Keratinocyte (primary cell): ENCODE measurements at places on chromosomes 6 and 20.

GRCh38 chr6:167350731-167351655 is 26.1 kb downstream of the TTLL2 start:
- peak; percentile 4 for DNase-seq

DNA sequence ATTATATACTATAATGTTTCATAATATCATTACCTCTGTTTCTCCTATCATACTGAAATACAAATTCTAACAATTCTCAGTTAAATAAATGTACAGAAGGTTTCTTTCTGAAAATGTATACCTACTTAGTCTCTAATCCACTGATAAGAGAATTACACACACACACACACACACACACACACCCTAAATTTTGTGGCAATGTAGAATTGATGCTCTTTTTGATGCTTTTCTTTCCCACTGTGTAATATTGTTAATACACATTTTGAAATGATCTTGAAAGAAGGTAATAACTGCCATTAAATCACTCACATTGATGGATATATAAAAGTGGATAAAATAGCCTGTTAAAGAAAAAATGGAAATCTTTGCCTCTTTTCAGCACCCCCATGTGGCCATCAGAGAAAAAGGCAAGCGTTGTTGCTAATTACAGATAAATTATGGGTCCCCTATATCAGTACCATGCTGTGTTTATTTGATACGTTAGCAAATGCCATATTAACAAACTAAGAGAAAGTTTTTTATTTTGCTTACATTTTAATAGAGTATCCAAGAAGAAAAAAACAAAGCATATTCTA is 76.6 kb upstream of the VGLL2 start:
- no peak for DNase-seq

GRCh38 chr6:42147138-42147562 is 4.7 kb upstream of the C6orf132 start:
- no peak for DNase-seq

DNA sequence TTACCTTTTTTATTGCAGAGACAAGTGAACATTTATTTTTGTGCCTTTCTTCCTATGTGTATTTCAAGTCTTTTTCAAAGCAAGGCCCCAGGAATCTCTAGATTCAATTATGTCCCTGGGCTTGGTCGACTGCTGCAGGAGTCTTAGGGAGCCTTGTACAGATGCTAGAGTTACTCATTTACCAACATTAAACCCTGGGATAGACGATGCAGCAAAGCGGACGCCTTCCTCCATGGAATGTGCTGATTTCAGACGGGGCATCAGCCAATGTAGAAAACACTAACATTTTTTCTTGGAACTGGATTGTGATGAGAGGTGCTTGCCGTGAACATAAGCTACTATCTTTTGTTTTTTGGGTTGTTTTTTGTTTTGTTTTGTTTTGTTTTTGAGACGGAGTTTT is 55.9 kb downstream of the CD164 start:
- no peak for DNase-seq

DNA sequence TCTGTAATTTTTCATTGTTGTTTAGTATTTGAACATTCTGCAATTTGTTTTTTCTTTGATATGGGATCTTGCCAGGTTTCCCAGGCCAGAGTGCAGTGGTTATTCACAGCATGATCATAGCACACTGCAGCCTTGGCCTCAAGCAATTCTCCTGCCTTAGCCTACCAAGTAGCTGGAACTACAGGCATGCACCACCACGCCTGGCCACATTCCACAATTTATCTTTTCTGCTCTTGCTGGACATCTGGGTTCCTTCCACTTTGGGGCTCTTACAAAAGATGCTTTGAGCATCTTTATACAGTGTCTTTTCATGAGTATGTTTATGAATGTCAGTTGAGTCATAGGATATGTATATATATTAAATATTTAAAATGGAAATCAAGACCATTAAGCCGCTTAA is 42.0 kb downstream of the PGM3 start:
- no peak for DNase-seq

GRCh38 chr6:108260126-108260808 is 573 bp downstream of the SNX3 start:
- no peak for DNase-seq

- DNase-seq: no peak
Measured at GRCh38 chr6:90691823-90692222, 105.0 kb upstream of the MAP3K7 start.

DNA sequence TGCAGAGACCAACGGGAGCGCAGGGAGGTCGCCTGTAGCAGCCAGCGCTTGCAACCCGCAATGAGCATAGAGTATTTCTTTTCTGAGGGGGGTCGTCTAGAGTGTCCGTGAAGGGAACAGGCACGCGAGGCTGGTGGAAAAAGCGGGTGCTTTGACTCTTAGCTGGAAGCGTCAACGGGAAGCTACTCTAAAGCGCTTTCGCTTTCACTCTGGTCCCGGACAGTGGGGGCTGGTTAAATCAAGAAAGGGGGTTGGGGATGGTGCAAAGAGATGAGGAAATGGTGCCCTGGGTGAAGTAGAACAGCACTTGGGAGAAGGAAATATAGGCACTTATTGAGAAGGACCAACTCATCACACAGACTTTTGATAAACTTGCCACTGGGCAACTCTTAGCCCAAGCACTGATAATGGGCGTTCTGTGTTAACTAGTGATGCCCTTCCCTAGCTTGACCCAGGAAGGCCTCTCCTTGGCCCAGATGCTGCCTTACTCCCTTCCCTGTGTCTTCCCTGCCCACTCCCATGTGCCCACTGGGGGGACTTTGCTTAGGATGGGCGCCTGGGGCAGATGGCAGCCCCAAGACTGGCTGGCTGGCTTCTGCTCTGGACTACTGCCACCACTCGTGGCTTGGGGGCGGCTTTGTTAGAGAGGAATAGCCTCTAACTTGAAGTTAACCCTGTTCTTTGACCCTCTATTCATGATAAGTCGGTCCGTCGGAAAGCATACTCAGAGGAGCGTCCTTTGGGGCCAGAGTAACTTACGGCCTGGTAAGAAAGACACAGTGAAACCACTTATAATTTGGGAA is 585 bp downstream of the PSMB9 start:
- no peak for DNase-seq

DNA sequence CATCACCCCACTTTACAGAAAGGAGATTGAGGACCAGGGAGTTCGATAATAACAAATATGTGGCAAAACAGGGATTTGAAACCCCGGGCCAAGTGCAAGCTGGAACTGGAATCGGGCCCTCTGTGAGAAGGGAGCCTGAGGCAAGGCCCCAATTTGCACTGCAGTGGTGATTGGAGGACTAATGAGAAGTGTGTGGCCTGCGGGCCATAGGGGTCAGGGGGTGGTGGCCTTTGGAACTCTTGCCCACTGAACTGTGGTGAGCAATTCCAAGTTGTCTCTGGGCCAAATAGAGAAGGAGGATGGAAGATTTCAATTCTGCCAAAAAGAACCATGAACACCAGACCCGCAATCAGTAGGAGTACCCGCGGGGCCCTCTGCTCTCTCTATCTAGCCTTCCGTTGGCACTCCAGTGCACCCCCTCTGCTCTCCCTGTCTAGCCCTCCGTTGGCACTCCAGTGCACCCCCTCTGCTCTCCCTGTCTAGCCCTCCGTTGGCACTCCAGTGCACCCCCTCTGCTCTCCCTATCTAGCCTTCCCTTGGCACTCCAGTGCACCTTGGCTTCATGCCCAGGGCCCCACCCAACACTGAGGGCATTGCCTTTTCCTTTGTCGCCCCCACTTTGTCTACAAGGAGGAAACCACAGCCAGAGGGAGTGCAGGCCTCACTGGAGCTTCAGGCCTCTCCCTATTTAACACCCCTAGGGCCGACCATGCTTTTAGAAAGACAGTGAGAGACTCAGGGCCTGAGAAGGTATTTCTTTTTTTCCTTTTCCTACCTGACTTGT is 6.0 kb upstream of the PTPRA start:
- DNase-seq: no peak

DNA sequence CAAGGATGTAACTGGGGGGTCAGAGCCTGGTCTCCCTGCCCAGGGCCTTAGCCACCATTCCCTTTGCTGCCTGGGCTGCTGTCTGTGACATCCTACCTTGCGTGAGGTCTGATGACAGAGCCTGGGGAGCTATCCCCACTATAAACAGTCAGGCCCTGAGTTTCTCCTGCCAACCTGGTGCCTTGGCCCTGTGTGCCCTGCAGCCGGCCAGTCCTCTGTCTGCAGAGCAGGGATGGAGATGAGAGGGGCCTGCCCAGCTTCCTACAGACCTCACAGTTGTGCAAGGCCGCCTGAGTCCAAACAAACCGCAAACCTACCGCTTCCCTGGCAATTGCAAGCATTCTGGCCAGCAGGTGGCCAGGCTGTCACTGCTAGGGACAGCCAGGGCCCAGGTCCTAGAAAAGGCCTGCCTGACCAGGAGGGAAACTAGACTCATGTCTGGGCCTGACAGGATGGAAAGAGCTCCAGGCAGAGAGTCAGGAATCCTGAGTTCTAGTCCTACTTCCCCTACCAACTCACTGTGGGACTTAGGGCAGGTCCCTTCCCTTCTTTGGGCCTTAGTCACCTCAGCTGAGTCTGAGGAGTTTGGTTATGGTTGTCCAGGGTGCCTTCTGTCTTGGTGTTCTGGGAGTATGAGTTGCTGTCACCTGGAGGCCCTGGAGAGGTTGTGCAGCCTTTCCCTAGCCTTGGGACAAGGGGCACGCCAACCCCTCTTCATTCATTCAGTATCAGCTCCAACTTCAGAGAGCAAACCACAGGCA is 86.2 kb downstream of the VEGFA start:
- DNase-seq: no peak

DNA sequence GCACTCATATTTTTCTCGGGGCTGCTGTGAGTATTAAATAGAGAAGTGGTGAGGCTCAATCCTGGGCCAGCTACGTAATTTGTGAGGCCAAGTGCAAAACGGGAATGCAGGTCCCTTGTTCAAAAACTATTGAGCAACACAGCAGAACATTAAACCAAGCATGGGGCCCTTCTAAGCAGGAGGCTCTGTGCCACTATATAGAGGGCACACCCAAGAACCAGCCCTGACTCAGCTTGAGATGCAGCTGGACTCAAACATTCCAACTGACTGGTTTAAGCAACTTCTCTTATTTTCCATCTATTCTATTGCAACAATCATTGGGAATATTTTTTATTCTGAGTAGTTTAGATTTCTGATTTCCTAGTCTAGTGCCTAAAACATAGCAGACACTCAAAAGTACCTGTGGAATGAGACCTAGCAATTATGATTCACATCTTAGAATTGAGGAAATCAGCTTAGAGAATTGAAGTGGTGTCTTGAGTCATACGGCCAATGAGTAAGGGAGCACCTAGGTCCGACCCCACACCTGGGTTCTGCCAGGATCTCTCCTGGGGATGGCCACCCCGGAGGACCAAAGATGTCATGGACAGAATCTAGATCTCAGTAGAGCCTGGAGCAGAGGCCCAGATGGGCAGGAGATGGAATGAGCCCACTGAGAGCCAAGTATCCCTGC is 1.3 kb downstream of the SIRPB2 start:
- no peak for DNase-seq

- DNase-seq: no peak
Measured at GRCh38 chr6:30329331-30329730, 2.6 kb downstream of the TRIM39 start.

DNA sequence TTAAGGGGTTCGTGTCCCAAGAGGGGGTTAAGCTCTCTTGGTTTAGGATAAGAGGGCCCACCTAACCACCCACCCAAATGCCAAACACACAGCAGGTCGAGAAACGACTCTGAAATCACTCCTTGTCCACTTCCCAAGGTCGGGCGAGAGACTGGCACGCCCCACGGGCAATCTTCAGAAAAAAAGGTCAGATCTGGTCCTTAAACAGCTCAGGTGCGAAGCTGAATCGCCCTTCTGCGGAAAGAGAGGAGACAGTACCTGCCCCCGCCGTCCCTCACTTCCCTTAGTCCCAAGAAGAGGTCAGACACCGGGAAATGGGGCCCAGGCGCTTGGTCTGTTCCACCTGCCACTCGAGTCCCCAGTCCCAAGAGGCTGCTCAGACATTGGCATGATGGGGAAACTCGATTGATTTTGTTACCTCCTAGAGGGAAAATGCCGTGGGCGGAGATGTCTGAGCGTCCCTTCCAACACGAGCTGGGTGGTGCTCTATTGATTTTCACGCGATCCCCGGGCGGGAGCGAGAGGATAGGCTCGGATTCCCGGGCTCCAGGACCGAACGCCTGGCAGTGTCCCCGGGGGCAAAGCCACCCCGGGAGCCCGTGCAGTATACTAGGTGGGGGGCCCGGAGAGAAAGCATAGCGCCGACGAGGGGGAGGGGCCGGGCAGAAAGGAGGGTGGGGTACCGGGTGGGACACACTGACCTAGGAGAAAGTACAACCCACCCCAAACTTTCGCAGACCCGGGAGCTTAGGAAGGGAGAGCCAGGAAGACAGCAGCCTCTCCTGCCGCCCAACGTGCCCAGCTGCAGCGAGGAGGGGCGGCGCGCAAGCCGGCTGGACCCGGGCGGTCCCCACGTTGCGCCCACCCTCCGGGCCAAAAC is 1.1 kb upstream of the SAMD5 start:
- no peak for DNase-seq
